Stimulated activated CD4-positive, alpha-beta T cell treated with anti-CD3 and anti-CD28 coated beads, Interleukin-2, amount 100 ng/mL, for 4 hours (primary cell): ENCODE measurements at places on chromosomes 12 and 14.

- no peak for DNase-seq
Observed at GRCh38 chr14:22509036-22509709, 79.9 kb downstream of the DAD1 start.

- no peak for DNase-seq
Observed at GRCh38 chr14:64092940-64093339, 201.2 kb downstream of the ESR2 start.

GRCh38 chr14:34888186-34888585, 13.0 kb upstream of the BAZ1A start:
- no peak for DNase-seq

- DNase-seq, result no peak
Observed at GRCh38 chr12:66033151-66033550, 97.4 kb downstream of the LLPH start.

- DNase-seq, result no peak
Observed at GRCh38 chr12:25839470-25839869, 119.0 kb upstream of the RASSF8 start.

DNA sequence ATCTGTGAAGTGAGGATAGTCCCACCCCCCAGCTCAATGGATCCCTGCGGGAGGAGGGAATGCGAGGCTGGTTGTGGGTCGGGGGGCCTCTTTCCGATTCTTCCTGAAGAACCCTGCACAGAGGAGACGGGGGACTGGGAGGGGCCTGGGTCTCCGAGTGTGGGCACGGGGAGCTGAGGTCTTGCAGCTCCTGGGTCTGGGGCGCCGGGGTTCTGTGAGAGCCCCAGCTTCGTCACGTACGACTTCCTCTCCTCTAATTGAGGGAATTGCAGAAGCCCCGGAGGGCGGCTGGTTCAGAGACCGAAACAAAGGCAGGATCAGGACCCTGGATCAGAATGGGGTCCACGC, 66.6 kb downstream of the DIO3 start:
- DNase-seq, result no peak

- no peak for DNase-seq
Observed at GRCh38 chr14:61876362-61877034, 114.3 kb downstream of the SNAPC1 start.

DNA sequence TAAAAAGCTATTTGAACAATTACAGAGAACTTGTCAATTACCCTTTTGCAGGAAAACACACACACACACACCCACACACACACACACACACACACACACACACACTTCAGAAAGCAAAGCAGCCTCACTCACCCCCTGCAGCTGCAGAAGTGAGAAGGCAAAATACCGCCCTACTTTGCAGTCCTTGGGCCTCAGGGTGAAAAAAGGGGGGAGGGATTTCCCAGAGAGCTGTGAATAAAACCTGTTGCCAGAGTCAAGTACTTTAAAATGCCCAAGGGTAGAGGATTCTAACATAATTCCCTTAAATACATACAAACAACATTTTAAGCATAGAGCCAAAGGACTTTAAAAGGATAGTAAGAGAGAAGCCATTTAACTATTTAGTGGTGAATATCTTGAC, 285.9 kb downstream of the MDGA2 start:
- no peak for DNase-seq

DNA sequence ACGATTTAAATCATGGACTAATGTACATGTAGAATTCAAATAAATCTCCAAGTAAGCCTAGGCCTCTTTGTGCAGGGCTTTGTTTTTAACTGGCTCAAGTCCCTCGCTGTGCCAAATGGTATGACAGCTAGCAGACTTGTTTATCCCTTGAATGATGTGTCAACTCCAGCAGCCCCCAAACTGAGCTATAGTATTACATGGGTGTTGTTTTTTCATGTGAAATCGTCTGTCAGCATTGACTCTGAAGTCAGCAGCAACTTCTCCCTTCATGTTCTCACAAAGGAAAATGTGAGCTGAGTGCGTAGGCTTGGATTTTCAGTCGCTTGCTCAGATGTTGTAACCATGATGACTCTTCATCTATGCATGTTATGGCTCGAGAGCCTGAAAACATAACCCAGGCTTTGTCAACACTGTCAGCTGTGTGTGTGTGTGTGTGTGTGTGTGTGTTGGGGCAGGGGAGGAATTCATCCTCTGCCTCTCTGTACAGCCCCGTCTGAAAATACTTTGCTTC, 73.3 kb downstream of the PTHLH start:
- DNase-seq, result peak; percentile 13

- no peak for DNase-seq
Observed at GRCh38 chr12:26028953-26029735, 70.7 kb downstream of the RASSF8 start.

DNA sequence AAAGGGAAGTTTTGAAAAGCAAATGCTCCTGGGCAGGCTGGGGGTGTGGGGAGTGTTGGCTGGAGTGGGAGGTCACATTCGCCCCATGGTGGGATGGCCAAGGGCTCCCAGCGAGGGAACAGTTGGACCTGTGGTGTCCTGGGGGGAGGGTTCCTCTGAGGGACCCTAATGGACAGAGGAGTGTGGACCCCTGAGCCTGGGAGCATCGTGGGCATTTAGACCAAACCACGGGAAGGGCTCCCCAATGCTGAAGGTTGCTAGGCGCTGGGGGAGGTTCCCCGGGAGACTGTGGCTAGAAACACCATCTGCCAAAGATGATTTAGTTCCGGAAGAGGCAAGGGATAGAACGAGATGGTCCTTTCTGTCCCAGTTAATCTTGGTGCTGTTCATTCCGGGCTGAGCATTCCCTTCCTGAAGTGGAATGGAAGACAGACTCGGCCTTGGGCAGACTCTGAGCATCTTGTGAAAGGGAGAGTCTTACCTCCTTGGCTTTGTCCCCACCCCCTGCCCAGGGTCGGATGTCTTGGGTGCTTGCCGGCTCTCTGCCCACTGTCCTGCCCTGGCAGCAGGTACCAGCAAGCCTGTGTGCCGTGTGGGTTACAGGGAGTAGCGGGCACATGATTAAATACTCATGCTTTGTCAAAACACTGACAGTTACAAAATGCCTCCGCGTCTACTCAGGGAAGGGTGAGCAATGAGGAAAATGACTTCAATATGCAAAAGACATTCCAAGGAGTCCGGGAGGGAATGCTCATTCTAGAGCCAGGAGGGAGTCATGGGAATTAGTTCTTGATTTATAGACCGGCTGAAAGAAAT, 215.9 kb downstream of the CACNA1C start:
- DNase-seq, result no peak

DNA sequence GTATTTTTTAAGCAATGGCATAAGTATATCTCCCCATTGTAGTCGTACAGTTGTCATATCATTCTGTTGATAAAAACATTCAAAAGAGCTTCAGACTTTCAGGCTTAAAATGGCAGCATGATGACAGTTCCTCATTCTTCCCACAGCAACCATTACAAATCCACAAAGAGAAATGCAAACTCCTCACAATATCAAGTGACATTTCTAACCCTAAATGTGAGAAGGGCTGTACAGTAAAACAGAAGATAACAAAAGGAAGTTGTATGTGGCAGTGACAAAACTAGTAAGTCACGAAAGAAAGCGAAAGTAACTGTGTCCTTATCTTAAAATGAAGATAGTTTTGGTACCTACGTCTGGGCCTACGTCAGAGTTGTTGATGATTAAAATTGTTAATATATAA, 46.7 kb downstream of the GXYLT1 start:
- no peak for DNase-seq

DNA sequence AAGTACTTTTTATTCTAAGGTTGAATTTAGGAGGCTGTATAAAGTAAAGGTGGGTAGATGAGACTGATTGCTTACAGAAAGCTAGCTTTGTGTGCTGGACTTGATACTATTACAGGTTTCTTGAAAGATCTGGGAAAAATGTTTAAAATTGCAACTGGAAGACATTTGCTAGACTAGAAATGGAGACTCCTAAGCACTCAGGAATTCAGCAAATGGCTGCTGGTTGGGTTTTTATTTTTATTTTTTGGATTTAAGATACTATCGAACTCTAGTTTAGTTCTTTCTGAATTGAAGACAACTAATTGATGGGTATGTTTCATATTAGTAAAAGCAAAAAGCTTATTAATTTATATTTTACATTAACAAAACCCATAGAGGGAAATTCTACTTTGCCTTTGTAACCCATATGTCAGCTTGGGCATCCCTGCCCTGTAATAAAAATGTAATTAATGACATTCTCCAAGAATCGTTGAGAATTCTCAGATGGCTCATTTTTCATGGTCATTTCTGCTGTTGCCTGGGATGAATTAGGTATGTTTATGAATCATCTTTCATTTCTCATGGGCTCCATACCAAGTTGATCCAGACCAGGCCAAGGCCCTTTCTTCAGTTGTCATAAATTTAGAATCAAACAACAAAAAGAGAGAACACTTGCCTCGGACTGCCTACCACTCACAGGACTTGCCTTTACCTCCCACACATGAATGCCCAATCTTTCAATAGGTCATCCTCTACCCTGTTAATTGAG, 102.1 kb downstream of the ERGIC2 start:
- DNase-seq, result no peak

DNA sequence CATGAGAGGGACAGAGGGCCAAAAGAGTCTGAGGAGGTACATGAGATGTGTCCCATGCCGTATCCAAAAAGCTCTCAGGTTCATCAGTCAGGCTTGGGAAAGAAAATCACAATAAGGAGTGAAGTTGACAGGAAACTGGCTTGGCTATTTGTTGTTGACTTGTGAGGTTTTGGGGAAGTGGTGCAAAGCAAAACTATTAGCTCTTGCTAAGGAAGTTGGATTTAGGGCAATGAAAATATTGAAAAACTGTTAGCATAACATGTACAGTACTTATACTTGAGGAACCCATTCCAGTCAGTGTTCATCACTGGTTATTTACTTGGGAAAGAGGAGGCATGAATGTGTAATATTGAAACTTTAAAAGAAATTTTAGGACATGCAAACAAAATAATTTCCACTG, 145.9 kb downstream of the DUSP6 start:
- no peak for DNase-seq

- DNase-seq, result no peak
Observed at GRCh38 chr14:63652406-63652805, 10.7 kb upstream of the WDR89 start.

GRCh38 chr14:76829650-76830421, 3.6 kb downstream of the LRRC74A start:
- DNase-seq, result no peak

DNA sequence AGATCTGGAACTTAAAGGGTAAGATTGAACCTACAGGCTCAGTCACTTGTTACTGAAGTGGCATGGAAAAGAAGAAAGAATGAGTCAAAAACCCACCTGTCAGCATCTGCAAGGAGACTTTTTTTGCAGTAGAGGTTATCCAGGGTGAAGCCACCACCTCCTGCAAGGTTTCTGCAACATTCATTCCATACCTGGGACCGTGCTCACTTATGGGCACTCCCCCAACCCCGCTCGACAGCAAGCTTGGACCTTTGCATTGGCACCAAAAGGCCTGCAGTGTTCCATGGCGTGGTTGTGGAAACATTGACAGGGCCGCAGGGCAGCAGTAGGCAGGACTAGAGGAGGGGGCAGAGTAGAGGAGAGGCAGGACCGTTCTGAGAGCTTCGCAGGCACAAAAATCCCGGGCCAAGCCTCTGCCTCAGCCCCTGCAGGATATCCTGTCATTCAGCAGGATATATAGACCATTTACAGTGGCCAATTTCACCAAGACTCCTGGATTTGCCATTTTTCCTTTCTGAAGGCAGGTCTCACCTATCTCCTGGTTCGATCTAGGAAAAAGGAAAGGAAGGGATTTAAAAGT, at the start of gene STAB2:
Gene STAB2, plus strand, starts transcription at position 483 of the 580 bp plus-strand sequence. CDS start 204 bp downstream, outside the sequence.
- DNase-seq, result no peak

DNA sequence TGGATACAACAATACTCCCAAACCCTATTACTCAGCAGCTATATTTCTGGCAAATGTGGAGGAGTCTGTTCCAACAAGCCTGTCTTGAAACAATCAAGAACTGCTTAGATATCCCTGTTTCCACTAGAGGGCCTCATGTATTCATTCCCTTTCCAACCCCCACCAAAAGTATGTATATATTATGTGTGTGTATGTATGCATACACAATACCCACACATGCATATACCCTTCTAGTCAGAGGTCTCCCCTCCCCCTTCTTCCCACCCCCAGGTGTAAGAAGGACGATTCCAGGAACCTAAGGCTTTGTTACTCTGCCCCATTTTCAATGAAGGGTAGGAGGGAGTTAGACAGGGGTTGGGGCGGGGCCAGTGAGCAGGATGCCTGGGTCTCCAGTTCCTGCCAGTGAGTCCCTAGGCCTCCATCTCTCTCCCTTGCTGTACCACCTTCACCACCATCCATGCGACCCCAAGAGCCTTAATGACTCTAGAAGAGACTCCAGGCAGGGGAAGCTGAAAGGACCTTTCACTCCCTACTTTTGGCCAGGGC, at the start of gene DGKA:
Gene DGKA, plus strand, starts transcription at position 392 of the 546 bp plus-strand sequence. CDS start 5,342 bp downstream, outside the sequence.
- peak; percentile 63 for DNase-seq

DNA sequence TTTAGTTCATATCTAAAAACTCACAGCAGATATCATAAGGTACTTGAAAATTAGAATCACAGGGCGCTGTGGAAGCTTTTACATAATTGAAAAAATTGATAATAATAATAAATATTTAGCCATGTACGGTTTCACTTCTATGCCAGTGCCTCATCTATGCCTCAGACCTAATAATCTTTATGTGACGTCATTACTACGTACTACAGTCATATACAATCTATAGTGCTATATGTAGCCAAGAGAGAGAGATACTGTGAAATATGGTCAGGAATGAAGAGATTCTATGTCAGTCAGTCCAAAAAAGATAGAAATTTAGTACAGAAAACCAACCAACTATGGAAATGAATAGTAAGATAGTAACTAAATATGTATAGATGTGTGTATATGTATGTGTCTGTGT, 1010.5 kb downstream of the NRXN3 start:
- no peak for DNase-seq

DNA sequence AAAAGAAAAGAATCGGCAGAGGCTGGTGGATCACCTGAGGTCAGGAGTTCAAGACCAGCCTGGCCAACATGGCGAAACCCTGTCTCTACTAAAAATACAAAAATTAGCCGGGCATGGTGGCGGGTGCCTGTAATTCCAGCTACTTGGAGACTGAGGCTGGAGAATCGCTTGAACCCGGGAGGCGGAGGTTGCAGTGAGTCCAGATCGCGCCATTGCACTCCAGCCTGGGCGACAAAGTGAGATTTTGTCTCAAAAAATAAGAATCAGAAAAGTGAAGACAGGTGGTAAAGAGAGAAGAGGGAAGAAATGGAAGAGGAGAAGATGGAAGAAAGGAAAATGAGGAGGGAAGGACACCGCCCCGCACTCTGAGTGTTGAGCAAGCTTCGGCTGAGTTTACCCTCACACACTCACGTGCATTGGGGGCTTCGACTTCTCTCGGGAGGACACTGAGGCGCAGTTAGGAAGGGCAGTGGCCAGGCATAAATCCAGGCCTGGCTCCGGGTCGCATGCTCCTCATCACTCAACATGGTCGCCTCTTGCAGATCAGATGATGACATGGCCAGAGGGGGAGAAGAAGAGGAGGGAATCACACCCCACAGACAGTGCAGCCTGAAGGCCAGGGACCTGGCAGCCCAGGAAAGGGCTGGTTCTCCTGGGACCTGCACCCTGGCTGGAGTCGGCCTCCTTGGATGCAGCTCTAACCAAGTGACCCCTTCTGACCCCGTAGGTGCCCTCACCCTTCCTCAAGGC, 61.1 kb downstream of the PRMT8 start:
- DNase-seq, result no peak

- DNase-seq, result no peak
Observed at GRCh38 chr12:114631242-114631641, 52.7 kb downstream of the TBX3 start.
